Activated CD4-positive, alpha-beta T cell treated with anti-CD3 and anti-CD28 coated beads for 36 hours (primary cell): ENCODE measurements at places on chromosomes 11 and 22. TPM values are rescaled to one million over a fixed set of nuclear protein-coding genes. Genes with fewer than 3 reads are reported as not detected.

C22orf15 gene
- 1.3 TPM for total RNA-seq

OAF gene
- total RNA-seq = 1.4 TPM

GTSE1 gene
- total RNA-seq = 42.4 TPM

TRIOBP gene
- total RNA-seq = 26.1 TPM

NUDT22 gene
- total RNA-seq = 61.8 TPM

BACE1-AS gene
- 4.9 TPM for total RNA-seq

POU2AF1 gene
- total RNA-seq = 9.6 TPM

CHST1 gene
- 0.11 TPM for total RNA-seq

ATM gene
- 36.1 TPM for total RNA-seq

MUC5AC gene
- not detected for total RNA-seq

MAPK8IP1 gene
- total RNA-seq = 0.37 TPM

BIK gene
- total RNA-seq = 1.4 TPM

TUBA8 gene
- 1.9 TPM for total RNA-seq

C11orf21 gene
- 8.3 TPM for total RNA-seq

ANO1 gene
- not detected for total RNA-seq

BRSK2 gene
- 0.96 TPM for total RNA-seq

MYO7A gene
- 0.48 TPM for total RNA-seq

GAL3ST3 gene
- 0.69 TPM for total RNA-seq

PGA5 gene
- total RNA-seq = not detected

NXPE2 gene
- total RNA-seq = not detected

MARK2 gene
- total RNA-seq = 24.9 TPM

MMP12 gene
- not detected for total RNA-seq

MS4A2 gene
- not detected for total RNA-seq

ZNF280A gene
- total RNA-seq = not detected

UNC93B1 gene
- total RNA-seq = 16.7 TPM
